Naive thymus-derived CD8-positive, alpha-beta T cell (primary cell): ENCODE measurements at places on chromosomes 6 and 20.

DNA sequence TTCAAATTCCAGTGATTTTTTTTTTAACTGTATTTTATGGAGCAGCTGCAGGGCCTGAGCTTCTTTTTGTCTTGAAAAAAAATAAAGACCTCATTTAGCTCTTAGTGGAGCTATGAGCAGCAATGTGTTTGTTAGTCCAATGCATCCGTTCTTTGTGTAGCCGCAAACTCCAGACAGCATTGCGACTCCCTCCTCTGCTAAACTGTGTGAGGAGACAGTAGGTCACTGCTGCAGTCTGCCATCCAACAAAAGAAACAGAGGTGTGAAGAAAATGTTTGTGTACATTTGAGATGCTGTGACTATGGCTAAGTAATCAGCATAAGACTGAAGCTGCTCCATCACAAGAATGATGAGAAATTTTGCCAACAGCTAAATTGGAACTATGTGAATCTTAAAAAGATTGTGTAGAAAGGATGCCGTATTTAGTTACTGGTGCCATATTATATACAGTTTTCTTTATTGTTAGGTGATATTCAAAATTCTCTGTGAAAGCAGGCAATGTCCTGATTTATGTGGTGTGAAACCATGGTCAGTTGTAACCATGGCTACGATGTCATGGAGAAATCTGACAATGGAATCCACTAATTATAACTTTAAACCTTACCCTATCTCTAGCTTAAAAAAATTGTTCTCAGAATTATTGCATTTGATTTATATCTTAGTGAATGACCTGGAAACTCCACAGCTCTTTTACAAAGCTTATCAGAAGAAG is 428.8 kb upstream of the EPHA7 start:
- no peak for DNase-seq

GRCh38 chr6:152026291-152026690 is 218.8 kb downstream of the ESR1 start:
- no peak for DNase-seq

DNA sequence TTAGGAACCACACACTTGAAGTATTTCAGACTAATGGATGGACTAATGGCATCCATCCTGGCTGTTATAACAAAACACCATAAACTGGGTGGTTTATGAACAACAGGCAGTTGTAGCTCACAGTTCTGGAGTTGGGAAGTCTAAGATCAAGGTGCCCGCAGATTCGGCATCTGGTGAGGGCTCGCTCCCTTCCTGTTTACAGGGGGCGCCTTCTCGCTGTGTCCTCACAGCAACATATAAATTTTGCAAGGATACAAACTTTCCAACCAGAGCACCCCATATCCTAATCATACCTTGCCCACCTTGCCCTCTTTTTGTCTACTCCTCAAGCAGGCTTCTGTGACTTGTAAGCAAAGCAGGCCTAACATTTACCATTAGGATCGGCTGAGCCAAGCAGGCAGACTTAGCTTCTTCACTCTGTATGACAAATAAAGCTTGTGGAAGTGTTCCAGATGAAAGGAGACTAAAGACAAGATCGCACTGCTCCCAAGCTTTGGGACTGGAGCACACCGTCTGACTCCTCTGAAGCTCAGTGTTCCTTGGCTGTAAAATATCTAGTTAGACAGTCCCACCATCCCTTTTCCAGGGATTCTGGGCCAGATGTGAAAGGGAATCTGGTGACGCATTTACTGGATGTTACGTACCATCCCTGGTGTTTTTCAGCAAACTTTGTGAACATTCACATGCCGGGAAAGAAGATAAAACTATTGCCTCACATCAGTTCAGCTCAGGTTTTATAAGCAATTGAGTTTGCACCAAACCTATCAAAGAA is 34.9 kb downstream of the GFOD1 start:
- no peak for DNase-seq

- DNase-seq, result no peak
These were observed 120.1 kb upstream of the RIMS1 start for GRCh38 chr6:71766146-71766760.

- no peak for DNase-seq
These were observed 4.0 kb downstream of the CITED2 start for GRCh38 chr6:139370283-139370998.

DNA sequence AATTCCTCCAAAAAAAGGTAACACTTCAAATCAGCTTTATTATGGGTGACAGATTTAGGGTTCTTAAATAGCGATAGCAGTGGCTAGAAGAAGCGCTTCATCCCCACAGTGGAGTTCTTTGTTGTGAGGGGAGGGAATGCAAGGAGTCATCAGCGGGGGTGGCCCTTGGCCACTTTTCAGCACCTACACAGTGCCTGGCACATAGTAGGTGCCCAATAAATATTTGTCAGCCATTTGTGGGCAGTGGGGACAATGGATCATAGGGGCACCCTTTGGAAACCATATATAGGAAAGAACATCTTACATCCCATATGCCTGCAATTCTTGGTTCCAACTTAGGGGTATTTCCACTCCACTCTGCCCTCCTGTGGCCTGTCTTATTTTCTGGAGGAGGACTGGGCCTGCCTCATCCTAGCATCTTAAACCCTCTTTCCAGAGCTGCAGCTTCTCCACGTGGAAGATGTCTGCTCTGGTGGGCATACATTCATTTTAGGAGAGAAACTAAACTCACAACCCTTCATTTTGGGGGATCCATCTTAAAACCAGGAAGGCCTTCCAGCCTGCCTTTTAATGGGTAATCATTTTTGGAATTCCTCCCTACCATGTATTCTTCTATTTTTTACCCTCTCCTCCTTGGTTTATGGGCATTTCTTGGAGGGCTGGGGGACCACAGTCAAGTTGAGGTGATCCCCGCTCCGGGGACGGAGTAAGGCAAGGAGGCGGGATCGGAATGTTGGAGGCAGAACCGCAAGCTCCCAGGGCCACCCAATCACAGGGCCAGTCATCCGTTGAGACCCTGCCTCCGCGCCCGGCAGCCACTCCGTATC is 2.6 kb upstream of the GPSM3 start:
- DNase-seq, result no peak
